Stimulated activated CD4-positive, alpha-beta T cell treated with anti-CD3 and anti-CD28 coated beads, TNF-alpha, amount 100 ng/mL, for 48 hours (primary cell): ENCODE measurements at places on chromosomes 11 and 22.

DNA sequence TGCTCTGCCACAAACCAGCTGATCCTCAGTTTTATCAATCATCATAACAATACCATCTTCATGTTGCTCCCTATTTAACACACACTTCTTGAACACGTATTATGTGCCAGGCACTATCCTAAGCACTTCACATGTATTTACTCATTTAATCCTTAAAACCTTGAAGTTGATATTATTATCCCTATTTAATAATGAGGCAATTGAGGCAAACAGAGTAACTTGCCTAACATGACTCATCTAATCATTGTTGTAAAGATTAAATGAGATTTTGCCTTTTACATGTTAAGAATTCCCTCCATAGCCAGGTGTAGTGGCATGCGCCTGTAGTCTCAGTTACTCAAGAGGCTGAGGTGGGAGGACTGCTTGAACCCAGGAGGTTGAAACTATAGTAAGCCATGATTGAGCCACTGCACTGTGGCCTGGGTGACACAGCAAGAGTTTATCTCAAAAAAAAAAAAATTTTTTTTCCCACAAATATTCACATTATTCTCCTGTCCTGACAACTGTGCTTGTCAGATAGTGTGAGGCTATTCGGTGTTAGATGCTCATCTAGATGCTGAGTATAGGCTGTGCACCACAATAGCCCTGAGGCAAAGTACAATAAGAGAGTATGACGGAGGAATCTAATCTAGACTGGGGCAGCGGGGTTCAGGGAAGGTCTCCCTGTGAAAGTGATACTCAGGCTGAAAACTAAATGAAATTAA lies 13.4 kb downstream of the CKAP5 start:
- no peak for DNase-seq

DNA sequence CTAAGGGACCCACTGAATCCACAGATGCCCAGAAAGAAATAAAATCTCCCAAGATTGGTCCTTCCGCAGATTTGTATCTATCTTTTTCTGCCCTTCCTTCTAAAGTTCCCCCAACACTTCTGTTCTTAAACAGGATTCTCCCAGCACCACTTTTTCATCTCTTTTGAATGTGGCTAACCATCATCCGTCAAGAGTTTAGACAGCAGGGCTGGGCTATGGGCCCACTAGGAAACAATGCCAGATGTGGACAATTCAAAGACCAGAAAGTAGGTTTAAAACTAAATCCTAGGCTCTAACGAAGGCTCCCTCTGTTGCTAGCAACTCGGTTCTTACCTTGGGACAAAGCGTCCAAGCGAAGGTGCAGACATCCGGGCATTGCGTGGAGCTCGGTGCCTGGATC lies 100.0 kb downstream of the AMBRA1 start:
- no peak for DNase-seq

DNA sequence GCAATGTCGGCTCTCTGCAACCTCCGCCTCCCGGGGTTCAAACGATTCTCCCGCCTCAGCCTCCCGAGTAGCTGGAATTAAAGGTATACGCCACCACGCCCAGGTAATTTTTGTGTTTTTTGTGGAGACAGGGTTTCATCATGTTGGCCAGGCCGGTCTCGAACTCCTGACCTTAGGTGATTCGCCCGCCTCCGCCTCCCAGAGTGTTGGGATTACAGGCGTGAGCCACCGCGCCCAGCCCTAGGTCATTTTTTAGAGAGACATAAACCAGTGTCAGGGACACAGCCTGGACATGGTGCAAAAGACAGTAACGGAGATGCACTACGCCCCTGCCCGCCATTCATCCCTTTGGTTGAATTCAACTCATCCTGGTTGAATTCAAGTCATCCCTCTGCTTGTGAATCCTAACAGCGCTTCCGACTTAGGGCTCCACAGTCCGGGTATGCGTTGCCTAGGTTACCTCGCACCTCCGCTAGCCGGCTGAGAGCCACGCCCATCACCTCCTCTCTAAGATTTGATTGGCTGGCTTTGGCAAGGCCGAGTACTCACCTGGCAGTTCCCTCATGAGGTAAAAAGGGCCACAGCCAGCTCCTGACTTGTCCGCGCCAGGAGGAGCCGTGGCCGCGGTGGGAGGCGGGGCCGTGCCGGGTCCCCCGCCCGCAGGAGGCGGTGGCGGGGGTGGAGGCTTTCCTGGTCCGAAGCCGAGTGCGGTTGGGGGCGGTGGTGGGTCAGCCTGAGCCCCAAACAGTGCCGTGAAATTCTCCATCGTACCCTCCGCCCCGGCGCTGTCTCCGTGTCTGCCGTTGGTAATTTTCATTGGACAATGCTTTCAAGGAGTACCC lies at the start of gene MED19:
Gene MED19 (minus strand): TSS at position 802 of the 842 bp plus-strand sequence. CDS start 36 bp downstream, at position 766.
- peak; percentile 30 for DNase-seq

GRCh38 chr11:116172156-116172555 lies 600.6 kb downstream of the BUD13 start:
- no peak for DNase-seq

DNA sequence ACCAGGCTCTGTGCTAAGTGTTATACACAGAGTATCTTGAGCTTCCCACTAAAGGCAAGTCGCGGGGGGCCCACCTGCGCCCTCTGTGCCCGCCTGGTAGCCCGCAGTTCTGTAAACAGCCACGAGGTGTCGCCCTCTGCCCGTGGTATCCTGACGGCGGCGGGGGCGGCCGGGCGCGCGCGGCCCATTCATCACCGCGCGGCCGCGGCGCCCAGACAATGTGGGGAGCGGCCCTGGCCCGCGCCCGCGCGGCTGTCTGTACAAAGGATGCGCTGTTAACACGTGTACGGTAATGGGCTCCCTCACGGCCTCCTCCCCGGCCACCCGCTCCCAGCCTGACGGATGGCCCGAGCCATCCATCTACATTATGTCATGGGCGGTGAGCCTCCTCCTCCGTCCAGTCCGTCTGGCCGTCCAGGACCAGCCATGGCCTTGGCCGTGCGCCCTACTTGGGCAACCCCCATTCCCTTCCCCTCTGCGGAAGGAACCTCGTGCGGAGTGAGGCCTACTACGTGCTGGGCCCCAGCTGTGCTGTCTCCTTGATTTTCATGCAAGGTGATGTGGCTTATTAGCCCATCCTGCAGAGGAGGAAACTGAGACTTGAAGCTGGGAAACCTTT lies 99.4 kb downstream of the MIAT start:
- peak; percentile 44 for DNase-seq

- DNase-seq, result no peak
These were observed 10.4 kb downstream of the AP1B1 start for GRCh38 chr22:29377979-29378378.

DNA sequence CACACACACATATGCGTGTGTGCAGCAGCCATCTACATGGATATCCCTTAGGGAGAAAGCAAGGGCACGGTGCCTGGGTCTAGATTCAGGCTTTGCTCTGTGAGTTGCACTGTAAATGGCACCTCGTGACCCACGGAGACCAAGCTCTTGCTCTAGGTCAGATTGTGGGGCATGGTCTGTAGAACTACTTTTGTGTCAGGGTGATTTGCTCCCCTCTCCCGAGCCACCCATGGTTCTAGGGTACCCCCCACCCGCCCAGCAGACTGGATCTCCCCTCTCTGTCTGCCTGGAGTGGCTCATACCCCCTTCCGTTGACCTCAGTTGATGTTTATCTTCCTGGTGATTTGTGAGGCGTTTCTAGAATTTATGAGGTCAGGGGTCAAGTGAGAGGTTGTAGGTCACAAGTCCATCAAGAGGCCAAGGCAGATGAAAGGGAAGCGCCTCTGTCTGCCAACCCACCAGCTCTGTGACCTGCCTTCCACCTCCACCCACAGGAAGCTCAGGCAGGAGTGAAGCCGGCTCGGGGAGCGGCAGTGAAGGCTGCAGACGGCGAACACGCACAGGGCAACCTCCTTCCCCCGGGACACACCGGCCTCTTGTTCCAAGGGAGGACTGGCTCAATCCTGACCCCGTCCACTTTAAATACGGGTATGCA lies 76.2 kb upstream of the TTLL12 start:
- peak; percentile 10 for DNase-seq

DNA sequence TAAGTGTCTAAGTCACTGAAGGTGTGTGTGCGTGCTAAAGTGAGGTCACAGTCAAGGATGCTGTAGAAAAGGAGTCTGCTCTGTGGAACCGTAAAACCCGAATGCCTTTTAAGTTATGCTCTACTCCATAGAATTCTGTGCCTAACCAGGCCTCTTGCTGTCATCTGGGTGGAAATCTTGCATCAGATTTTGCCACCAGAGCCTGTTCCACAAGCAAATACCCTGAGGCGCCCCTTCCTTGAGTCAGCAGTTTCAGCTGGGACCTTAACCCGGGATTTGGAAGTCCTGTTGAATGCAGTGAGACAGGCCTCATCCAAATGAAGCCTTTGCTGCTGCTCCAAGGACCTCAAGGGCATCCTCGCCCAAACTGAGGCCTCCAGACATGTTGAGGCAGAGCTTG lies 109.8 kb downstream of the WNT11 start:
- DNase-seq, result no peak

- DNase-seq, result no peak
These were observed 1.4 kb upstream of the STIM1 start for GRCh38 chr11:3853899-3854659.

DNA sequence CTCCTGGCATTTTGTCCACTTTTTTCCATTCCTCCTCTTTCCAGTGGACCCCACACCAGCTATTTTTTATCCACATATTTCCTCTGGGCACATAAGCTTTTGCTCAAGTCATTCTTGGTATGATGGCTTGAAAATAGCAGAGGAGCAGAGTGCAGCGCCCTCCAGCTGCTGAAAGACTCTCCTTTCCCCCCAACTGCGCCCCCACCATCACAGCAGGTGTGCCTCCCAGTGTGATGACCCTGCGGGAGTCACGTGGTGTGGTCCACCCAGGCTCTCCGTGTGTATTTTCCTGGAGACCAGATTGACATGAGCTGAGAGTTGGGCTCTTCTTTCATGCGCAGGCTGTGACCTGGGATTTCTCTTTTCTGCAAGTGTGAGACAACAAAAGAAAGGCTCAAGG lies 1241.6 kb downstream of the TBC1D22A start:
- DNase-seq, result no peak

DNA sequence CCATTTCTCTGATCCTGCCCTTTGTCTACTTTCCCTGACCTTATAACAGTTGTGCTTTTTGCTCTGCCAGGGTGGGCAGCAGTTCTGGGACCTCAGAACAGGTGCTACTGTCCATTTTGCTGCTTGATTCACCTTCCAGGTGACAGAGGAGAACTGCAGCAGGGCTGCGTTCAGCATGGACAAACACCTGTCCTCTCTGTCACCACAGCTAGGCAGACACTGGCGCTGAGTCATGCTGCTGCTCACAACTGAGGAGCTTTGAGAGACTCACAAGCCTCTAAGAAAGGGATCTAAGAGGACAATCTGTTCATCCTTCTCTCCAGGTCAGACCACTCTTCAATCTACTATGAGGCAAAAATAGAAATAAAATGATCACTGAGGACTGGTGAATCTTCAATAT lies 1144.5 kb upstream of the CCDC90B start:
- no peak for DNase-seq

DNA sequence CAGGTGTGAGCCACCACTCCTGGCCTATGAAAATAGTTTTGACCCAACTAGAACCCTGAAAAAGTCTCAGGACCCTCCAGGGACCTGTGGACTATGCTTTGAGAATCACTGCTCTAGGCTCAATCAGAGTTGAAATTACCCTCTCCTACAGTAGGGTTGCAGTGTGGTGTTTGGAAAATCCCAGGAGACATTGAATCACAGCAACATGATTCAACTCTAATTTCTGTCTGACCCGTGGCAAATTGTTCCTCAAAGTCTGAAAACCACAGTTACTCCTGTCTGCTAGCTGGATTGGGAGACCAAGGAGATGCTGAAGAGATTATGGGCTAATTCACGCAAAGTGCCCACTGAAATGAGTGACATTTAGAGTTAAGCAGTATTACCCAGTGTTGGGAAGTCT lies 5.4 kb upstream of the MTMR3 start:
- DNase-seq, result no peak

GRCh38 chr11:123158033-123159003 lies 36.7 kb downstream of the CLMP start:
- DNase-seq, result no peak

- no peak for DNase-seq
These were observed 343.5 kb downstream of the TENM4 start for GRCh38 chr11:79097246-79097875.

- no peak for DNase-seq
These were observed 22.0 kb downstream of the ST14 start for GRCh38 chr11:130181295-130182272.

DNA sequence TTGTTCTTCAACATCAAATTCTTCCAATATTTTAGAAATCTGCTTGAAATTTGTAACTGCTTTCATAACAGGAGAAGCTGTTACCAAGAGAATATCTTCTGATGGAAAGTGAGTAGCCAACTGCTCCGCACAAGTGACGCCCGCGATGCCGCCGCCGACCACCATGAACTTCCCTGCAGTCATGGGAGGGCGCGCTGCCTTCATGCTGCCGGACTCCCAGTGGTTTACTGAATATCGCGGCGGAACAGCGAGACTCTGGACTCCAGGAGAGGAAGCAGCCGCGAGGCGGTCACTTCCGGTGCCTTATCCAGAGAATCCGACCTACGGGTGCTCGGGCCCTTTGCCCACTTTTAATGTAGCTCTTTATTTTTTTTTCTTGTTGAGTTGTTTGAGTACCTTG lies 190.6 kb downstream of the GUCY1A2 start:
- no peak for DNase-seq

DNA sequence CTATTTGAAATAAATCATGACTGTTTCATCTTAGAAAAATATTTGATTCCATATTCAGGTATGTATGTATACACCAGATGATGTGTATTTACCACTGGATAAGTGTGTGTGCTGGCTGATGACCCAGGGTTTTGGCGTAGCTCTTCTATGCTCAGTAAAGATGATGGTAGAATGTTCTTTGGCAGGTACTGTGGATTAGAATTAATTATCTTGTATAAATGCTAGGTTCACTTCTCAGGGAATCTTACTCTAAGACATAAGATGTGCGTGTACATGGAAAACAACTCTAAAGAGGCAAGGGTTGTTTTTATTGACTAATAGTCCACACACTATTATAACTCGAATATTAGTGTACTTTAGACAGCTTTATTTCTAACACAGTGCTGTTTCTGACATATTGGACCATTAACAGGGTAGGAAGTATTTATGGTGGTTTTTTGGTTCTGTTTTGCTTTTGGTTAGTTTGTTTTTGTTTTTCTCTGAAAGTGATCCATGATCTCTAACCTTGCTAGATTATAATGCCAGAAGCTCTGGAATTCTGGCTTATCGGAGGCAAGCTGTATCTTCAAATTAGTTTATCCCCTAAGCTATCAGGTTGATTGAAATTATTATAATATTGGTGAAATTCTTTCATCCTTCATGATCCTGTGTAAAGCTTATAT lies 1.0 kb upstream of the HBG1 start:
- no peak for DNase-seq

DNA sequence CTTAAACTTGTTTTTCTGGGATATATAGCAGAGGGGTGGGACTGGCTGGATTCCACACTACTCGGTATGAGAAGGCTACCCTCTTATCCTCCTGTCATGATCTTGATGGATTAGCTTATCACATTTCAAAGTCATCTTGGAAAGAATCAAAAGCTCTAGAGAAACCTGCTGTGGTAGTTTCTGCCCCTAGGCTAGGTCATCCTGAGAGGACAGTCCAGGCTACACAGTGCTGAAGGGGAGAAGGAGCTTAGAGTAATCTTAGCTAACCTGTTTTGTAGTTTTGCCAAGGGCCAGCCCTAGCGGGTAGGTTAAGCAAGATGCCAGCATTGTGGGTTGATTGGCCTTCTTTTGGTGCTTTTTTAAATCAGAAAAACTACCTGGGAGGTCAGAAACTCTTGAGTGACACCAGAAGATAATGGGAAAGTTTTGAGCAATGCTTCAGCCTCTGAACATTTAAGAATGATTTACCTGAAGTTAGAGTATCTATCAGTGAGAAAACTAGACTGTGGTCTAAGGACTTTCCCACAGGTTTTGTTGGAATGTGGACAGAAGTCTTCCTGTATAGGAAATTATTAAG lies 21.3 kb downstream of the PIWIL4 start:
- no peak for DNase-seq
